ENCODE measurements at places on chromosomes 6 and 20.

- DNase-seq, result no peak
Observed at GRCh38 chr6:161181121-161181520, 92.7 kb downstream of the AGPAT4 start.

GRCh38 chr6:159533016-159533415 lies 160.0 kb downstream of the SOD2 start:
- DNase-seq, result no peak

- no peak for DNase-seq
Observed at GRCh38 chr20:23586735-23587525, 18.6 kb upstream of the CST9L start.

DNA sequence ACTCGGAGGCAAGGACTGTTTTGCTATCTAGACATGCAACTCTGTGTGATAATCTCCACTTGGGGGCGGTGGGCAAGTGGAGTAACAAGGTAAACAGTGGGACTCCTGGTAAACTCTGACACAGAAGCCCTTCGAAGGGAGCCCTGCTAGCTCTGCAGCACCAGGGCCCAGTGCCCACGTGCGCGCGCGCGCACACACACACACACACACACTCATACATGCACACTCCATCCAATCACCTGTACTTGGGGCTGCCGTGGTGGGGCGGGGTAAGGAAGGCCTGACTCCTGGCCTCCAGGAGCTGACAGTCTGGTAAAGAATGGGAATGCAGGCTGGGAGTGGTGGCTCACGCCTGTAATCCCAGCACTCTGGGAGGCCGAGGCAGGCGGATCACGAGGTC lies 36.4 kb downstream of the TAF4 start:
- no peak for DNase-seq

- DNase-seq, result no peak
Observed at GRCh38 chr20:3612795-3613572, 50.2 kb downstream of the GFRA4 start.

Measured in activated CD4-positive, alpha-beta T cell treated with anti-CD3 and anti-CD28 coated beads, Interleukin-2, amount 50 U/mL, for 24 hours (primary cell).